Kidney capillary endothelial cell (primary cell): ENCODE measurements at places on chromosomes 5 and 9.
A peak's percentile ranks its signal among the peaks of the same experiment; 100 is the strongest.

DNA sequence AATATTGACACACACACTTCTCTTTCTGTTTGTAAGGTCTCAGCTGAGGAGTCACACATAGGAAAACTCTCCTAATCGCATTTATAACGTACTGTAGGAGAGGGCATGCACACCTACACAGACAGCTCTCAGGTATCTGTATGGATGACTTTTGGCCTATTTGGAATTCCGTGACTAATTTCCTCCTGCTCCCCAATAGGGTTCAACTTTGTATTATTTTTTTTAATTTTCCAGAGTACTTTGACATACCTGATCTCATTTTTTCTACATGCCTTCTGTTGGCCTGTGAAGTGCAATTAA lies 195.9 kb downstream of the ARHGAP26 start:
- DNase-seq = no peak

GRCh38 chr5:72849546-72849945 lies 33.1 kb downstream of the TNPO1 start:
- no peak for DNase-seq

- no peak for DNase-seq
Measured at GRCh38 chr9:76298521-76299144, 95.6 kb downstream of the RFK start.

GRCh38 chr9:93661591-93661990 lies 85.2 kb downstream of the PHF2 start:
- DNase-seq = no peak

GRCh38 chr5:98363157-98363556 lies 410.3 kb upstream of the RGMB start:
- no peak for DNase-seq

DNA sequence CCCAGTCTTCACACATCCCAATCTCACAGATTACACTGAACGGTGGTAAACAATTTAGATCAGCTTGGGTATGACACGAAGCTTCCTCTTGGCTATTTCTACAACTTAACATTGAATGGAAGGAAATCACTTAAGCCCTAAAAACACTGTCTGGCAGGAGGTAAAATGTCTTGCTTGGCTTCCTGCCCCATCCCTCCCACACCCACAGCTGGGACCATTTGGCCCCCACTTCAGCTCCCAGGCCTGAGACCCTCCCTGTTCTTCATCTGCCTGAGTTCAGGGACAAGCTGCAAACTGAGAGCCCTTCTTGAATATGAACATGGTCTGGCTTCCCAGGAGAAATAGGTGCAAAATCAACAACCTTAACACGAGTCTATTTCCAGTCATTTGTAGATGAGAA lies 3.4 kb upstream of the COL15A1 start:
- DNase-seq = no peak

- DNase-seq = no peak
Measured at GRCh38 chr5:164360589-164360988, 855.2 kb downstream of the MAT2B start.

DNA sequence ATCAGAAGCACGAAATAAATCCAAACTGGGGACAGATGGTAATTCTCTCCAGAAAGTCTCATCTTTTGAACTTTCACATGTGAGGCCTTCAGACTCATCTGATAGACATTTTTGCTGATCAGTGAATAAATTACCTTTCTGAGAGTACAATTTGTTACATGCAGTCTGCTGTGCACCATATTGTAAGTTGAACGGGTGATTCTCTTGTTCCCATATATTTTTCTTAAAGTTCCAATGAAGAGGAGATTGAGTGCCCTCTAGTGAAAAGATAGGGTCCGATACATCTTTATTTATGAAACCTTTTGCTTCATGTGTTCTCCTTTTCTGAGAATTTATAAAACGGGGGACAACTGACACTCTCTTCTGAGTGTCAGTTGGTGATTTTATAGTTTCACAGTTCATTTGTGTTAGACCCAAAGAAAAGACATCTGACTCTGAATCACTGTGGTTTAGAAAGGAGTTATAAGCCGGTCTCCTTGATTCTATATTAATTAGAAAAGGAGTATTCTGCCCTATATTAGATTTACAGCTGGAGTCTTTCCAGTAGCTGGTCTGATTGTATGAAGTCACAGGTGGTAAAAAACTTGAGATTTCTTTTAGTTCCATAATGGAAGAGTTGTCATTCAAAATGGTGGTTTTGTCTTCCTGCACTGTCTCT lies 30.4 kb downstream of the GNG10 start:
- peak; percentile 20 for DNase-seq

DNA sequence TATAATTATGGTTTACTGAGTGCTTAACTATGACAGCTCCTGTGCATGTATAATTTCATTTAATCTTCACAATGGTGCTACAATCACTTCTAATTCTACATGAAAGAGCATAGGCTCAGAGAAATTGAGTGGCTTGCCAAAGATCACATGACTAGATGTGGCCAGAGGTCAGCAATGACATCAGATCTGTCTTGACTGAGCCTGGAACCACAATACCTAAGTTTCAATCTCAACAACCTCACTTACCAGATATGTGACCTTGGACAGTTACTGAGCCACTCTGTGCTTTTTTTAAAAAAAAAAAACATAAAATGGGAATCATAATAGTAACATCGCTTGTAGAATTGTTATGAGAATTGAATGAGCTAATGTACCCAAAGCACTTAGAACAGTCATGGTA lies 130.7 kb downstream of the TRIM32 start:
- no peak for DNase-seq

GRCh38 chr5:56807679-56808078 lies 7.7 kb upstream of the MAP3K1 start:
- DNase-seq = no peak

DNA sequence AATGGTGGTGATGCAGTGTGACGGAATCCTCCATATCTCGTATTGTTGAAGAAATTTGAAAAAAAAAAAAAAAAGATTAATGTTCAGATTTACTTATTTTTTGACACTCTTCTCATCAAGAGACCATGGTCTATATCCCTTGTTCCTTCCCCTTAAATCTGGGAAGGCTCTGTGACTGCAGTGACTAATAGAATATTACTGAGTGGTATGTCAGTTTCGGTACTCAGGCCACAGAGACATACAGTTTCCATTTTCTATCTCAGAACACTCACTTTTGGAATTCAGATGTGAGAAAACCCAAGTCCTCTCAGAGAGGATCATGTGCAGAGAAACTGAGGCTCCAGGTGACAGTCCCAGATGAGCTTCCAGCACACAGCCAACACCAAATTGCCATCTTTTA lies 1193.5 kb downstream of the DTWD2 start:
- no peak for DNase-seq

DNA sequence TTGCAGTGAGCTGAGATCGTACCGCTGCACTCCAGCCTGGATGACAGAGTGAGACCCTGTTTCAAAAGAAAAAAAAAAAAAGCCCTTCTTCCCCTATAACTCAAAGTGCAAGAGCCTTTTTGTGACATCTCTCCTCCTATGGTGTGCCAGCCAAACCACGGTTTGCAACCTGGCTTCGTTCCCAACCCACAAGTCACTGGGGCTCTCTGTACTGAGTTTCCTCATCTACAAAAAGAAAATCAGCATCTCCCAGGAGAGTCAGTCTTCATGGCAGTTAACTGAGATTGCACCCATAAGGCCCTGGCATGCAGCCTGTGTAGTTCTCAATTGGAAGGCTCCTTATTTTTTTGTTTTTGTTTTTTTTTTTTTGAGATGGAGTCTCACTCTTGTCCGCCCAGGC lies 14.8 kb downstream of the ODF2 start:
- DNase-seq = no peak

DNA sequence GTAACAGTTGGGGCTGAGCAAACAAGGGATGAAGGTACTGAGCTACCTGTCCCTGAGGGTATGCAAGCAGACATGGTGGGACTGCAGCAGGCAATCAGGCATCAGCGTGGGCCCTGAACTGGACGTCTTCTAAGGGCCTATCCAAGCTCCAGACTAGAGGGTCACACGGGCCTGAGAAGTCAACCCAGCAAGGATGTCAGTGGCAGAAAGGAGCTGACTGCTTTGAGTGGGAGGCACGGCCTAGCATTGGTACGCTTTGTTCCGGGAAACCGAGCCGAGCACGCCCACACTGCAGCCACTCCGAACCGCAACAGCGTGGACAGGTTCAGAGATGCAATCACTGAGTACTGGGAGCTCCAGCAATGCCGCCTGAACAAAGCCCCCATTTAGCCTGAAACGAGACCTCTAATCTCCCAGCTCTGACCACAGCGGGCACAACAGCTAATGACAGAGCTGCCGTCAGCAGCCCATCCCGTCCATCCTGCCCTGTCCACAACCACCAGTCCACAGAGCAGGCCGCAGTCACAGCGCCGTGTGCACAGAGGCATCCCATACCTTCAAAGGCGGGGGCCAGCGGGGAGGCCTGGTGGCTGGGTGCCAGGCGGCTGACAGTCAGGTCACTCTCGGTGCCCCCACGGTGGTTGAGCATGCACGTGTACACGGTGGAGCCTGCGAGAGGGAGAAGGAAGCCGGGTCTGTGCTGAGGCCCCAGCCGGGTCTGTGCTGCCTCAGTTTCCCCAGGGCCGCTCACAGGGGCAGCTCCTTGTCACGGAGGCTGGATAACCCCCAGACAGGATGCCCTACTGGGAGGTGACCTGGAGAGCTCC lies 44.2 kb downstream of the SARDH start:
- no peak for DNase-seq

DNA sequence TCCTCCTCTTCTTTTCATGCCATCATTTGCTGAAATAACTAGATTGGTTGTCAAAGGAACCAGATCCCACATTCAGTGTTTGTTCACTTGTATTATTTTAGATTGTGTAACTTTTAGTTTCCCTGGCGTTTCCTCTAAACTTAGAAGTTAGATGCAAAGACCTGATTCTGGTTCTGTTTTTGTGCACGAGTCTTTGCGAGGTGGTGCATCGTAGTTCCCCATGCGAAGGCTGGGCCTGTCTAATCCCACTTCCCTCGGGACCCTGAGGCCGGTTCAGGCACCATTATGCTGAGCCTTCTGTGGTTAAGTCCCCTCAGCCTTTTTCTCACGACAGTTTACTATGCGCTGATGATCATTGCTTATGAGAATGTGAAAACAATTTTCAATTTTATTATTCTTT lies 219.1 kb upstream of the OTULINL start:
- no peak for DNase-seq

GRCh38 chr5:6206501-6206900 lies 171.8 kb downstream of the MED10 start:
- no peak for DNase-seq

DNA sequence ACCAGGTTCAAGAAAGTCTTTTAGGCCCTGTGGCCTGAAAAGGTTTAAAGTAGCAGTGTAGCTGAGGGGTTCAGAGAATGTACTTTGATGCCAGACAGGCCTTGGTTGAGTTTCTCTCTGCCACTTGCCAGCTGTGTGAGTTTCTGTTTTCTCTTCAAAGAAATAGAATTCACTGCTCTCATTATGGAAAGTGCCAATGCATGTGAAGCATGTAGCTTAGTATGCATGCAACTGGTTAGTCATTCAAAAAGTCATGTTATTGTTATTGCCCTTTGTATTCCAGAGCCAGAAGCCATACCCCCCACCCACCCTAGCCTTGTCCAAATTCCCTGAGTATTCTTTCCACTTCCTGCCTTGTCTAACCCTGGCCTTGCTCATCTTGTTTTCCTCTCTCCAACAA lies 101.7 kb downstream of the ADRB2 start:
- peak; percentile 84 for DNase-seq

DNA sequence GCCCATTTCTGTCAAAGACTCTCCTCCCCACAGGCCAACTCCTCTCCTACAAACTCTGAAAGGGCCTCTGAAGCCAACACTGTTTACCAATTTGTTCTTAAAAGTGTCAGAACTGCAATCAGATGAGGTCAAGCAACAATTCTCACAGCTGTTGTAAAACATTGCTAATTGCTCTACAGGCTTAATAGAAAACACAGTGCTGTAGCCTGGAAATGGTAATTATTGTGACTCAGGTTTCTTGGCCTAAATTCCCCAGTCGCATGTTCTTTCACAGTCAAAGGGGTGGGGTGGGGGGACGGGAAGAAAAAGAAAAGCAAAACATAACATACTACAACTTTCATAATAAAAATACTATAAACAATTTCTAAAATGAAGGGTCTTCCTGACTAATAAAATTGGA lies 343.2 kb downstream of the DMAC1 start:
- no peak for DNase-seq
